ENCODE measurements at places on chromosomes 3 and 15.

DNA sequence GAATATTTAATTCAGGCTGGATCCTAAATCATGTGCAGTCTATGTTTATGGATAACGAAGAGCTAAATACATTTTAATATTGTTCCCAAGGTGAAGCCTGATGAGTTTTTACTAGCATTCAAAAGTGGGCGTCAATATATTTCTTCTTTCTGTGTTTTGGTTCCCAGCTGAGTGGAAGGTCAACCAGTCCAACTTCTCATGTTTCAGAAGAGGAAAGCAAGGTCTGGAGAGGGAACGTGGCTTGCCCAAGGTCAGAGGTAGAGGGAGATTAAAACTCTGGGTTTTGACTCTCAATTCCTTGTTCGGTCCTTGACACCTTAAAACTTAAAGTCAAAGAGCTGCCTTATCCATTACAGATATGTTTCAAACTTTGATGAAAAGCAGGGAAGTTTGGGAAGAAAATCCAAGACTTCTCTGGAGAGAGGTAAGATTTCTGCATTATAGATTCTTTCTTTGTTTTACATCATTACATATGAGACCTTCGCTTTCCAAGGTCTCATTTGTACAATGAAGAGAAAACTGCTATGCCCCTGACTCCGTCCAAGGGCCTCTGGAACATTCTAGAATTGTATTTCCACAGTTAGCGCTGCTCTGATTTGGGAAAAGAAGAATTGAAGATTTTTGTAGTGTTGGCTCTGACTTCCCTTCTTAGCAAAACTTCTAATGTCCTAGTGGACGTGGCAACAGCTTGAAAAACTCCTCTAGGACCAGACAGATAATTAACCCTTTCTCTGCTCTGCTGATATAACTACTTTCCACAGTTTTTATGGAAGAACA is 57.7 kb upstream of the HES1 start:
- DNase-seq: no peak

GRCh38 chr3:98901119-98901391 is 440 bp downstream of the DCBLD2 start:
- DNase-seq: no peak

DNA sequence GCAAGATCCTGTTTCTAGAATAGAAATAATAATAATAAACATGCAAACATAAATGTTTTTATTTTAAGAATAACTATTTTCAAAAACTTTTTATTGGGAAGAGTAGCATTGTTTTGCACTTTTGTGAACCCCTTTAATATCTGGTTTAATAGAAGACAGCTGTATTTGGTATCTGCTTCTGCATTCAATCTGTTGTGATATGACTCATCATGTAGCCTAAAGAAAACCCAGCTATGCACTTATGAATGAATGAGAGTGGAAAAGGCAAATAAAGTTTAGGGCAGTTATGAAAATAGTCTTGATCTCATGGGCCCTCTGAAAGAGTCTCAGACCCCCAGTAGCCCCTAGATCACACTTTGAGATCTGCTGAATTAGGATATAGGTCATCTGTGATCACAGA is 100.4 kb upstream of the PPP2R3A start:
- no peak for DNase-seq

- DNase-seq: no peak
These were observed 750.0 kb downstream of the ZPLD1 start for GRCh38 chr3:103184772-103185171.

GRCh38 chr3:118801899-118802298 is 232.7 kb downstream of the IGSF11 start:
- DNase-seq: no peak

- no peak for DNase-seq
These were observed 29.6 kb upstream of the ADAMTS7 start for GRCh38 chr15:78840661-78841375.
